NCI-H2081 (cell line): ENCODE measurements at places on chromosomes 11 and 22.

GRCh38 chr11:132035766-132036165 lies 665.4 kb downstream of the NTM start:
- DNase-seq, result no peak

DNA sequence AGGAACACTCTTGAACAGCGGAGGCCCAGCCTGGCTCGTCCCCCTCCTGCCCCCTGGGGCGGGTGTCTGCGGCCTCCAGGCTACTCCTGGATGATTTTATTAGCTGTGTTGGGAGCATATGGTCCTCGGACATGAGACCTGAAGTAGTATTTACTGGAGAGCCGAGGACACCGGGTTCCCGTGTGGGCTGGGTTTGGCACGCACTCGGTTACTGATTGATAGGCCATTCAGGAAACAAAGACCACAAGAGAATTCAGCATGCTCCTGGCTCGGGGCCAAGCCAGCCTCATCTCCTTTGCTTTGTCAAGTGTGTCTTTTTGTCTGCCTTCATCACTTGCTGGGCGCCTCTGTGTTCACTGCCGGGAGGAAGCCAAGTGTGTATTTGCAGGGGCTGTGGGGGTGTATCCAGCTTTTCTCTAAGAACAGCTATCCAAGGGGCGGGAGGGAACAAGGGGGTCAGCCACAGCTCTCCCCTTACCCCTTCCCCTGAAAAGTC lies 9.7 kb downstream of the FXYD2 start:
- DNase-seq, result peak; percentile 72

- DNase-seq, result peak; percentile 54
These were observed 288.8 kb downstream of the CASP12 start for GRCh38 chr11:104609311-104610085.

DNA sequence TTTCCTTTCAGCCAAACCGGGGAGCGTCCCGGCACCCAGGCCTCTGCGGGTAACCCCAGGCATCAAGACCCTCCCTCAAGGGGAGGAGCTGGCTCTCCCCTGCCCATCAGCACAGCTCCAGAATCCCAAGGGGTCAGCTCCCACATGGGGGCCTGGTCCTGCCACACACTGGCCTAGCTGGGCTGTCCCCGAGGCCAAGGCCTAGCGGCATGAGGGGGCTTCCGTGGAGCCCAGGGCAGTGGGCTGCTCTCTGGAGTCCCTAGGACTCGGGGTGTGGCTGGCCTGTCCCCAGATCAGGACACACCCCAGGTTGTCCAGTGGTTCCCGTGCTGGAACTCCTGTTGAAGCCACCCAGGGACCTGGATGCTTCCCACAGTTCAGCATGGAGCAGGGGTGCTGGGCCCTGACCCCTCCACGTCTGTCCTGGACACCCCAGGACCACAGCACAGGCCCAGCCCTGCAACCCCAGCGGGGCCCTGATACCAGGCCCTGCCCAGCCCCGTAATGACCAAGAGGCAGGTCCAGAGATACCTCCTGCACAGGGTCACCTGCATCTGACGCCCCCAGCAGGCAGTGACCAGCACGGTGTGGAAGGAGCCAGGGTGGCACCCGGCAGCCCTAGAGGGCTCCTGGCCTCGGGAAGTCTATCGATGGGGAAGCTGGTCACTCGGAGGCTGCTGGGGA lies 5.5 kb downstream of the HRAS start:
- DNase-seq, result no peak

DNA sequence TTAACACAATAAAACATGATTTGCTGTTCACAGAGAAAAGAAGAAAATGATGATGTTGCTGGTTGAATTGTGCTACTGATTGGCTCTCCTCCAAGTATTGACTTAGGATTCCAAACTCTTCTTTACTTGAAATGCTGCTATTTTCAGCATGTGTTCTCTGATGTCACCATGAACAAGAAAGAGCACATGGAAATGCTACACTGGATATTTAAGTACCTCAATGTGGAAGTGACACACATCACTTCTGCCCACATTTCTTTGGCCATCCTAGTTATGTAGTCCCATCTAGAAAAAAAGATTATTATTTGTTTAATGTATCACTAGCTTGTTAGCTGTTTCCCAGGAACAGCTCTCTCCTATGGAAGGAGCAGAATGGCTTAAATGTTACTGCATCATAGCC lies 27.2 kb downstream of the OR52B2 start:
- no peak for DNase-seq
